ENCODE measurements at places on chromosomes 6 and 20.

GRCh38 chr6:113526553-113526952 is 330.6 kb upstream of the MARCKS start:
- DNase-seq, result no peak

DNA sequence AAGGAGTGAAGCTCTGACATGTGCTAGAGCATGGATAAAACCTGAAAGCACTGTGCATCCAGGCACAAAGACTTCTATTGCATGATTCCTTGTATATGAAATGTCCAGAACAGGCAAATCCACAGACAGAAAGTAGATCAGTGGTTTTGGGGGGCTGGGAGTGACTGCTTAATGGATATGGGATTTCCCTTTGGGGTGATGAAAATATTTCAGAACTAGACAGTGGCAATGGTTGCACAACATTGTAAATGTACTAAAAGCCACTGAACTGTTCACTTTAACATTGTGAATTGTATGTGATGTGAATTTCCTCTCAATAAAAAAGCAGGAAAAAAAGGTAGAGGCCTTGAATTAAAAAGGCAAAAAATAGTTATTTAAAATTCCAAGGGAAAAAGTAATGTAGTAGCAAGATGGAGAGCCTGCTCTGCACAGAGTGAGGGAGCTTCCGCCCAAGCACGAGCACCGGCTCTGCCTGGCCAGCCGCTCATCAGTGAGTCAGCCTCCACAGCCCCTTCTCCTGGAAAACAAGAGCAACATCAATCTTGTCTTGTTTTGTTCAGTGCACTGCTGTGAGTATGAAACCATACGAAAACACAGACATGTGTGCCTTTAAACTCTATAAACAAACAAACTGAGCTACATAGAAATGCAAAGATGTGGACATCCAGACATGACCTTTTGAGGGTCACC is 74.6 kb upstream of the THBS2 start:
- DNase-seq, result peak; percentile 77

DNA sequence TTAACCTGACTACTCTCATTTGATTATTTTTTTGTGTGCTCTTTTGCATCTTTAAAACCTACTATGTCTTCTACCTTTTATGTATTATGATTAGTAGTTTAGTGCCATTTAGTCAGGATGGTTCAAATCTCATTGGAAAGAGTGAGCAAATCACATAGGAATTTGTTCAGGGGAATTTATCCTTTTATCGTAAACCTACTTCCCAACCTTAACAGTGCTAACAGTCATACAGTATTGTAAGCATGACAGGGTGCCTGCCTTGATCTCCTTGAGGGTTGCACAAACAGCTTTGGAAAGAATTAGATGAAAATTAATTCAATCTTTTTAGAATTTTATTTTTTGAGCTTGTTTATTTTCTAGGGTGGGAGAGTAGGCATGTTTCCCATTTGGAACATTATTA is 18.3 kb downstream of the RNF8 start:
- DNase-seq, result no peak

DNA sequence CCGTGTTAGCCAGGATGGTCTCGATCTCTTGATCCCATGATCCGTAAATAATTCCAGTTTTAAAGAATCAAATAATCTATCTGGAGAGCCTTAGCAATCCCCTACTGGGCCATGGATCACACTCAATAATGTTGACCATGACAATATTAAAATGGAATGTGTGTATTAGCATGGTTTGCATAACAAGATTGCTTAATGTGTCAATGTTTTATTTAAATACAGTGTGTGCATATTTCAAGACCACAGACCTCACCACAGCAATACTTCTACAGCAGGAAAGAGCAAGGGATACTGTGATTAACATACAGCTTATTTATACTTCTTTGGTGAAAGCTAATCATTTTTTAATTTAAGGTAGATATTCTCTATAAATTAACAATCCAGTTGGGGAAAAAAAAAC is 470.4 kb downstream of the TFAP2B start:
- peak; percentile 68 for DNase-seq

DNA sequence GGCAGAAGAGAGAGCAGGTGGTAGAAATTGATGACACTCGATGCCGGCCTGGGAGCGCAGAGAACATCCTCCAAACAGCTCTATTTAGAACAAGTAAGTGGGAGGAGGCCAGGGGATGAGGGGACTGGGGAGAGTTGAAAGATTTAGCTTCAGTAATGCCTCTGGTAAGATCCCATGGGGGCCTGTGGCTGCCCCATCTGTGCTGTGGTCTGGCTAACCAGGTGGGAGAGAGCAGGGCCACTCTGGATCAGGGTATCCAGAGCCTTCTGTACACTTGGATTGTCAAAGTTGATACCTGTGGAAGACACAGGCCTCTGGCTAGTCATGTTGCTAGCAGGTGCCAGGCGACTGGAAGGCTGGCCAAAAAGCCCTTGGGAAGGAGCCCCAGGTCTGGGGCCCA is 27.6 kb downstream of the NCOA5 start:
- DNase-seq, result no peak
